Non-pigmented ciliary epithelial cell (primary cell): ENCODE measurements at places on chromosomes 6 and 20.
A peak's percentile ranks its signal among the peaks of the same experiment; 100 is the strongest.

- DNase-seq, result no peak
Observed at GRCh38 chr6:105135907-105136430, 43.8 kb downstream of the POPDC3 start.

GRCh38 chr20:58004146-58004545 lies 224.3 kb downstream of the ANKRD60 start:
- DNase-seq, result no peak

DNA sequence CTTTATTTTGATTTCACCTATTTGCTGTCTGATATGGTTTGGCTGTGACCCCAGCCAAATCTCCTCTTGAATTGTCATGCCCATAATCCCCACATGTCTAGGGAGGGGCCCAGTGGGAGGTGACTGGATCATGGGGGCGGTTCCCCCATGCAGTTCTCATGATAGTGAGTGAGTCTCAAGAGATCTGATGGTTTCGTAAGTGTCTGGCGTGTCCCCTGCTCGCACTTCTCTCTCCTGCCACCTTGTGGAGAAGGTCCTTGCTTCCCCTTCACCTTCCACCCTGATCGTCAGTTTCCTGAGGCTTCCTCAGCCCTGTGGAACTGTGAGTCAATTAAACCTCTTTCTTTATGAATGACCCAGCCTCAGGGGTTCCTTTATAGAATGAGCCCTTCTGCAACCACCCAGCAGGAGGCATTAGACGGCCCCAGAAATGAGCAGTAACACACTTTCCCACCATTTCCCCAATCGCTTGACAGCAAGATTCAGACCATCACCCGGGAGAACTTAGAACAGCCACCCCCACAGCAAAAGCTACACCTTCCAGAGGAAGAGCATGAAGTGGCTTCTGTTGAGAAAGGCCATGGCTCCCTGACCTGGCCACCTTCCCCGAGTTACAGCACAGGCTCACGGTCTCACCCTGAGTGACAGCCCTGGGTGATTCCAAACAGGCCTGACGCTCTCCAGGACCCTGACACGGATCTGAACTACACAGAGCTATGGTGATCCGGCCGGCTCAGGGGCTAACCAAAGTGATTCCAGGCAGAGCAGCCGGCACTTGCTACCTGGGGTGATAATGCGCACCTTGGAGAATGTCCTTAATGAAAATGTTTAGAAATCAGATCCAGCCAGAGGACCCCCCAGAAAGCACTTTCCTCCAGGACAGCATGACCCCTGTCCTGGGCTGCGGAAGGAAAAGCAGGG lies 131.2 kb upstream of the CDH4 start:
- peak; percentile 23 for DNase-seq

- no peak for DNase-seq
Observed at GRCh38 chr6:136501096-136501495, 49.1 kb downstream of the MAP7 start.

DNA sequence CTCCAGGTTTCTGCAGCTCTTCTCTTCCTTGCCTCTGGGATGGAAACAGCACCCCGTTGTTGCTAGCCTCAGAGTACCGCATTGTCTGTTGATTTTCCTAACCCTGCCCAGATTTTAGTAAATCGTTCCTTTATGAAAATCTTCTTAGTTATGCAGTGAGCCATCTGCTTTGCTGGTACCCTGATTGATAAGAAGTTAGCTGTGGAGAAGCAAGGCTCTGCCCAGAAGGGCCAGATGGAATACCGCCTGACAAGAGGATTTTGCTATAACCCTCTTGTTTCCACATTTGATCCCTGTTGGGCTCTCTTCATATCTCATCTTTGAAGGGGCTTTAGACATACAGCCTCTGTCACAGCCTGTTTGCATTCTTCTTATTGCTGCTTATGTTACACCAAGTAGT lies 229.0 kb downstream of the CDKAL1 start:
- no peak for DNase-seq

- DNase-seq, result no peak
Observed at GRCh38 chr6:111880181-111880888, 7.1 kb upstream of the FYN start.

- DNase-seq, result no peak
Observed at GRCh38 chr6:105474234-105474633, 71.4 kb upstream of the PREP start.

DNA sequence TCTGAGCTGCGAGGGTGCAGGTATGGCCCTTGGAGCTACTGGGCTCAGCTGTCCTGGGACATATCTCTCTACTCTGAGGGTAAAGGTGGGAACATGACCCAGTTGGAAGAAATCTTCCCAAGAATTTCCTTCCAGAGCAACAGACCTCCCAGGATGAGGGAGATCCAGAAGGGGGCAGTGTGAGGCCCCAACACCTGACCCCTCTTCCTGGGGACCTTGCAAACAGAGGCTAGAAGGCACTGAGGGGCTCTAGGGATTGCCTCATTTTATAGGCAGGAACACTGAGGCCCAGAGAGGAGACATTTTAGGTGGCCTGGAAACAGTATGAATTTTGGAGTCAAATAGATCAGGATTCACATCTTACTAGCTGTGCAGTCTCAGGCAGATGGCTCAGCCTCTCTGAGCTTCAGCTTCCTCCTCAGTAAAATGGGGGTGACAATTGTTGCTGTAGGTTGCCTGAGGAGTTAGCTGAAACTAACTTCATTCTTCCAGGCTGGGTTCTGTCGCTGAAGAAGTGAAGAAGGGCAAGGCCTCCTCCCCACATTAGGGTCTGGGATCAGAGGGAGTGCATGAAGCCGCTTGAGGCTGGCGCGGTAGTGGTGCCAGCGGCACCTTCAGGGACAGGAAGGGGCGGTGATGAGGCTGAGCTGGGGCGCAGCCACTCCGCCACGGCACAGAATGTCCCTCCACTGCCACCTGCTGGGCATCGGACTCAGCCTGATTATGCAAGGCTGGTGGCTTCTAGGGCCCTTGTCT lies 11.4 kb downstream of the KCNK17 start:
- peak; percentile 5 for DNase-seq

DNA sequence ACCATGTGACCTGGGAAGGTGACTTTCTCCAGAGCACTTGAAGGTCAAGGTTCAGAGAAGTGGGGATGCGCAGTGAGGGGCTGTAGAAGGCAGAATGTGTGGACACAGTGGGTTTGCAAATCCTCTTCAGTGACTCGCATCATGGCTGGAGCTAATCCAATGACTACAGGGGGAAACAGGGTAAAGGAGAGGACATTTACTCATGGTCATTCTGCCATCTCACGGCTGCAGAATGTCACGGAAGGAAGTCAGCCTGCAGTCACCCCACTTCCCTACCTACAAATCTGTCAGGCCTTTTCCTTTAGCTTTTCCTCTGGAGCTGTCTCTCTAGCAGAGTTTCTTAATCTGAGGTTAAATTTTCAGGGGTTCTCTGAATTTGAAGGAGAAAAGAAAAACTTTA lies 337.6 kb downstream of the CDC5L start:
- no peak for DNase-seq

GRCh38 chr6:50145125-50145524 lies 95.4 kb upstream of the DEFB112 start:
- DNase-seq, result no peak

DNA sequence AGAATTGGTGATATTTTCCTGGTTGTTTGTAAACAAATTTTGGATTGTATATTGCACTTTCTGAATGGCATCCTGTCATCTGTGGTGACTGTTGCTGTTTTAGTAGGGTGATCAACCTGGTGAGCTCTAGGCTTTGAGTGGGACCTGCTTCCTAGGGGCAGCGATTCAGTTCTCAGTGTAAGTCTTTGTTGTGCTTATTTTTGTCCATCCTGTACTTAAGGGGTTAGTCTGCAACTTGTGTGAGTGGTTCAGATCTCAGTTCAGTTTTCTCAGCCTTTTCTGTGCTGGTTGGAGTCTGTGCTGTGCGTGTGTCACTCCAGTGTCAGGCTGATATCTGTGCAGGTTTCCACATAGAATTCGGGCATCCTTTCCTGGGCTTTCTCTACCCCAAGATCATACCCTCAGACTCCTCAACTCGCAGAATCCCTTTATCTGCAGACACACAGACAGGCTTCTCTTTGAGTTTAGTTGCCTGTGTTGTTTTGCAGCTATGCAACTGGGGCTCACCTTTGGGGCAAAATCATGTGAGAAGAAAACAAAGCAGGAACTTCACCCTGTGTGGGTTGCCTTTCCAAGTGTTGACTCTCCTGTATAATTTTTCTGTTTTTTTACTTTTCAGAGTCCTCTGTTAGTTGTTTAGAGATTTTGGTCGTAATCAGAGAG lies 177.7 kb downstream of the FARS2 start:
- no peak for DNase-seq

GRCh38 chr20:58595167-58595566 lies 55.9 kb upstream of the STX16 start:
- no peak for DNase-seq

DNA sequence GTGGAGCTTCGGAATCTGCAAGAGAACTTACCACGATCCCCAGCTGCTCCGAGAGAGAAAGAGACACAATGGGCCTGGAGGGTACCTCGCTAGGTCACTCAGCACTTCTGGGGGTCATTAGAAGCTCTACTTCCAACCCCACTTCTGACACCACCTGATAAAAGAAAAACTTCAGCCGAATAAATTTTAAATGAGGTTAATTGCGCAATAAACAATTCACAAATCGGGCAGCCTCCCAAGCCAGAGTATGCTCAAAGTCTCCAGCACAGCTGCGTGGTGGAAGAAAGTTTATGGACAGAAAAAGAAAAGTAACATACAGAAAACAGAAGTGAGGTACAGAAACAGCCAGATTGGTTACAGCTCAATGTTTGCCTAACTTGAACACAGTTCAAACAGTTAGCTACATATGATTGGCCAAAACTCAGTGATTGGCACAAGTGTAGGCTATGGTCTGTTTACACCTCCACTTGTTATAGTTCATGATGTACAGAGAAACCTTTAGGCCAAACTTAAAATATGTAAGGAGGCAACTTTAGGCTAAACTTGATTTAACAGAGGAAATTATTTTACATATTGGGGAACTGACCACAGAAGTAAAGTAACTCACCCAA lies 52.6 kb downstream of the COL11A2 start:
- no peak for DNase-seq

- no peak for DNase-seq
Observed at GRCh38 chr6:151018911-151019782, 153.6 kb downstream of the MTHFD1L start.

GRCh38 chr6:2560917-2561698 lies 189.6 kb downstream of the MYLK4 start:
- DNase-seq, result no peak

GRCh38 chr6:159440911-159441703 lies 251.9 kb downstream of the SOD2 start:
- DNase-seq, result no peak

- DNase-seq, result no peak
Observed at GRCh38 chr6:92289831-92290230, 1129.5 kb downstream of the EPHA7 start.
